ENCODE measurements at places on chromosomes 11 and 22.
A peak's percentile ranks its signal among the peaks of the same experiment; 100 is the strongest.

DNA sequence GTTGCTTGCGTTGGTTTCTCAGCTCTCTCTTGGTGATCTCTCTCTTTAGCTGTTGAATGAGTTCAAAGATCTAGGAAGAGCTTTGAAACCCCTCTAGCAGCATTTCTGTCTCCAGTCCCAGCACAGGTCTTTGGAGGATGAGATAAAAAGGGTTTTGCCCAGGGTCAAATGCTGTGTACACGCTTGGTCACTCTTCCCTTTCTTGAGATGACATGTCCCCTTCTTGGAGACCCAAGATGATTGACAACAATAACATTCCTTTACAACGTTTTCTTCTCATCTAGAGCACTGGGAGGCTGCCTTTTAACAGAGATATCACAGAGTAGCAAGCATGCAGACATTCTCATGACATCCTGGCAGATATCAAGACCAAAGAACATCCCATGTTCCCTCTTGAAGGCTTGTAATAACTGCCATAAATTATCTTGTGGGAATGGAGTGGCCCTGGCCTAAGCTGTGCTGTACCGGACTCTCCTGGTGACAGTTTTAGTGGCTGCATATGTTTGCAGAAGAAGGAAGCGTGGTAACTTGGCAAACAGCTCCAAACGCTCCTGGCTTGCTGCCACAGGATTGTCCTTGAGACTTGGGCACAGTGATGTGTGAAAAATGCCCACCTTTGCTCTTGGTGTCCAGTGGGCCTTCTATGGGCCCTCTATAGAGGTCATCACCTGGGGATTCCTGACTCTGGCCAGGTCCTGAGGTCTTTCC is 107.8 kb downstream of the PTPRJ start:
- no peak for DNase-seq

DNA sequence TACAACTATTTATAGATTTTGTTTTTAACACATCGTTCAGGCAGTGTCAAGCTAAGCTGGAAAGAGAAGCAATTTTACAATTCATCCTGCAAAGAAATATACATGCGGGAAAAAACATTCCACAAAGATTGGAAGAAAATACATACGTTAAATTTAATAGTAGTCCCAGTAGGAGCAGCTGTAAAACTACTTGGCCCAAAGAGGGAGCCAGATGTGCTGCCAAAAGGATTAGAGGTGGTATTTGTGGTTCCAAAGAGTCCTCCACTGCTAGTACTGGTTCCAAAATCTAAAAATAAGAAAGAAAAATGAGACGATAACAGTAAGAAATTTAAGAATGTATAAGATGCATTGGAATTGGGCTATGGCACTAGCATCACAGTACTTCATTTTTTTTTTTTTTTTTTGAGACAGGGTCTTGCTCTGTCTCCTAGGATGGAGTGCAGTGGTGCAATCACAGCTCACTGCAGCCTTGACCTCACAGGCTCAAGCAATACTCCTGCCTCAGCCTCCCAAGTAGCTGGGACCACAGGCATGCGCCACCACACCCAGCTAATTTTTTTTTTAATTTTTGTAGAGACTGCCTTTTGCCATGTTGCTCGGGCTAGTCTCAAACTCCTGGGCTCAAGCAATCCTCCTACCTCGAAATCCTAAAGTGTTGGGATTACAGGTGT is 21.5 kb downstream of the NUP98 start:
- DNase-seq: no peak

- no peak for DNase-seq
Observed at GRCh38 chr11:80155412-80156017, 714.7 kb upstream of the TENM4 start.

DNA sequence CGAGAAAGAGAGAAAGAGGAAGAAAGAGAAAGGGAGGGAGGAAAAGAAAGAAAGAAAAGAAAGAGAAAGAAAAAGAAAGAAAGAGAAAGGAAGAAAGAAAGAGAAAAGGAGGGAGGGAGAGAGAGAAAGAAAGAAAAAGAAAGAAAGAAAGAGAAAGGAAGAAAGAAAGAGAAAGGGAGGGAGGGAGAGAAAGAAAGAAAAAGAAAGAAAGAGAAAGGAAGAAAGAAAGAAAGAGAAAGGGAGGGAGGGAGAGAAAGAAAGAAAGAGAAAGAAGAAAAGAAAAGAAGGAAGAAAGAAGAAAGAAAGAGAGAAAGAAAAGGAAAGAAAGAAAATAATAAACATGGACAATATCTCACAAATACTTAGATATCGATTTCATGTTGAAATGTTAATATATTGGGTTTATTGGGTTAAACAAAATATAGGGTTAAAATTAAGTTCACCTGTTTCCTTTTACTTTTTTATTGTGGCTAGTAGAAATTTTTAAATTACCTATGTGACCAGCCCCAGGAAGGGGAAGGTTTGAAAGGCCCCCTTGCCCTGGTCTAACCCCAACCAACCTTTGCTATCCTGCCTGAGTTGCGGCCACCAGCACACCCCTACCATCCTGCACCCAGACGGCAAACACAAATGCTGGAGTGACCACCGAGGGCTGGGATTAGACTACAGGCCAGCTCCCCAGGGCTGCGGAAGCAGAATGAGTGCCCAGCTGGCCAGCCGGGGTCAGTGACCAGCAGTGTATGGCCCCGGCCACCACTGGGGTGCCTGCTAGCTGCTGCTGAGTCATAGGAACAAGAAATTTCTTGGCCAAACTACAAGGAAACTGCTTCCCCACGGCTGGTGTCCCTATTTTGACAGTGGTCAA is 81.0 kb upstream of the FGF3 start:
- no peak for DNase-seq

- peak; percentile 12 for DNase-seq
Observed at GRCh38 chr22:26756675-26757293, 99.4 kb downstream of the MIAT start.

DNA sequence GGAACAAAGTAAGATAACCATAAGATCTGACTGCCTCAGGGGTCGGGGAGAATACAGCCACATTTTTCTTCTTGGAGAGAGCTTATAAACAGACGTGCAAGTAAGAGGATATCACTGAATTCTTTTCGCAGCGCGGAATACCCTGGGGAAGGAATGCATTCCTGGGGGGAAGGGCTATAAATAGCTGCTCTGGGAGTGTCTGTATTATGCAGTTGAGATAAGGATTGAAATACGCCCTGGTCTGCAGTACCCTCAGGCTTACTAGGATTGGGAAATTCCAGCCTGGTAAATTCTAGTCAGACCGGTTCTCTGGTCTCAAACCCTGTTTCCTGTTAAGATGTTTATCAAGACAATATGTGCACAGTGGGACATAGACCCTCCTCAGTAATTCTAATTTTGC is 1491.7 kb upstream of the RAG2 start:
- DNase-seq: no peak

GRCh38 chr11:23079382-23079813 is 219.1 kb upstream of the CCDC179 start:
- DNase-seq: no peak

DNA sequence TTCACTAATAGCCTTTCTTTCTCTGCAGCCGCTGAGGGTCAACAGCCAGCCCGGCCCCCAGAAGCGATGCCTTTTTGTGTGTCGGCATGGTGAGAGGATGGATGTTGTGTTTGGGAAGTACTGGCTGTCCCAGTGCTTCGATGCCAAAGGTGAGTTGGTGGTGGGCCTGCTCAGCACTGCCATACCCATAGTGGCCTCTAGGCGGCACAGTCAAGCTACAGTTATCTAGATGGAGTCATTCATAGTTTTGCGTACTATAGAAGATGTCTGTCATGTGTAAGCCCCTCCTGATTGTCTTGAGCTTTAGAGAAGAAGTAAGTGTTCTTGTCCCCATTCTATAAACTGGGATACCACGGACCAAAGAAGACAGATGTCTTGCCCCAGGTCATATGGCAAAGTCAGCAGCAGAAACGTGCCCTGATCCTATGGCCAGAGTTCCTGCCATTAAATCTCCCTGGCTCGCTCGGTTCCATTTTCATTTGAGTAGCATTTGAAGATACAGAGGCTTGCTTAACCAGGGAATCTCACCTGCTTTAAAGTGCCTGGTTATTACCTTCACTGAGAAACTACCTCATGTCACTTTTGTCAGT is 42.1 kb upstream of the CRTAM start:
- peak; percentile 3 for DNase-seq

- DNase-seq: peak; percentile 67
Observed at GRCh38 chr11:46392421-46393230, 1.1 kb upstream of the CHRM4 start.

DNA sequence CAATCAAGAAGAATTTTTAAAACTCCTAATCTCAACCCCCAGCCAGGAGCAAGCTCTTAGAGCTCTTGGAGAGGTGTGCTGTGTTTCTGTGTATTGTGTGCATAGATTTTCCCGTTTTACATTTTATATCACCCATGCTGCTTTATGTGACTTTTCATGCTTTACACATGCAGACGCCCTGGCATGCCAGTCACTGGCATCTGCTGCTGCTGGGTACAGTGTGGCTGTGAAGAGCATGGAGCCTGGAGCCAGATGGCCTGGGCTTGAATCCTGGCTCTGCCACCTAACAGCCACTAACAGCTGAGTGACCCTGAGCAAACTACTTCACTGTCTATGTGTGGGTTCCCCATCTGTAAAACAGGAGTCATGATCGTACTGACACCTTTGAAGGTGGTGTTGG is 23.1 kb downstream of the POLR3H start:
- no peak for DNase-seq

- DNase-seq: no peak
Observed at GRCh38 chr22:46801331-46801811, 38.9 kb downstream of the TBC1D22A start.

DNA sequence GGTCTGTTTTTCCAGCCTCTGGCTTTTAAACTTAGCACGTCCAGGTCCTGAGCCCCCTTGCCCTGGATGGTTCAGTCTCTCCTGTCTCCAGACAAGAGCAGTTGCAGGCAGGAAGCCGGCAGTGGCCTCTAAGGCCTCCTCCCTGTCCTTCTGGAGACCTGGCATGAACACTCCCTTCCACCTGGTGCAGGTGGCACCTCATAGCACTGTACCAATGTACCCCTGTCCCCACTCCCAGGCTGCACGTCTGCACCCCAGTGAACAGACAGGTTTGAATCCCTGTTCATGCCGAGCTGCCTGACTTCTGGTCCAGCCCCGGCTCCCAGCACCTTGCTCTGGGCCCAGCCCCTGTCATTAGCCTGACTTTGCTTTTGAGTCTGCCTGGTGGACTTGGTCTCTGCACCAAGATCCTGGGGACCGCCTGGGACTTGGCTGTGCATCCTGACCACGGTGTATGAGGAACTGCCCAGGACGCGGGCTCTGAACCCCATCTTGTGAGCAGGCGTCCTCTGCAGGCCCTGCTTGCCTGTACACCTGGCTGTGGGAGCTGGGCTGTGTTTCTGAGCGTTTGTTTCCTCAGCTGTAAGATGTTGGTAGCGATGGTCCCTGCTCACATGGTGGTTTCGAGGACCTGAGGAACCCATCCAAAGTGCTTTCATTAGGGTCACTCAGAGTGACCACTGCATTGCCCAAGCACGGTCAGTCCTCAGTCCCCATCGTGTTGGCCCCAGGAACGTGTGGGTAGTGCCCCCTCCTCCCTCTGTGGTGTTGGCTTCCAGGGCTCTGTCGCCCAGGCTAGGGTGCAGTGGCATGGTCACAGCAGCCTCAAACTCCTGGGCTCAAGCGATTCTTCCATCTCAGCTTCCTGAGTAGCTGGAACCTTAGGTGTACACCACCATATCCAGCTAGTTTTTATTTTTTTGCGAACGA is 75.0 kb upstream of the SHANK2 start:
- DNase-seq: no peak

- DNase-seq: no peak
Observed at GRCh38 chr22:19731361-19732135, 8.2 kb downstream of the GP1BB start.

- DNase-seq: no peak
Observed at GRCh38 chr22:40196628-40197360, 19.1 kb downstream of the TNRC6B start.

GRCh38 chr11:65427691-65428577 is 5.3 kb downstream of the NEAT1 start:
- no peak for DNase-seq

DNA sequence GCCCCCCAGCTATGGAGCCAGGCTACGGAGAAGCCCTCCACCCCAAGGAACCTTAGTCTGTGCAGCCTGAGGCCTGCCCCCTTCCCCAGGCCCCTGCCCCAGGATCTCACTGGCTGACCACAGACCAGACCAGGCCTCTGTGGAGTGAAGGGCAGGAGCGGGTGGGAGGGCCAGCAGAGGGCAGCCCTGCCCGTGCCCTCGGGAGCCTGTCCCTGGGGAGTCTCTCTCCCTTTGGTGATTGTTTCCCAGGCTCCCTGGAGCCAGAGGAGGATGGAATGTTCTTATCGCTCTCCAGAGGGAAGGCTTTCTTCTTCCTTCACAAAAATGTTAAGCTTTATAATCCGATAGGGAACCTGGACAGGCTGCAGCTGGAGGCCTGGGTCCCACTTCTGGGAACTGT is 455.3 kb downstream of the SOX6 start:
- no peak for DNase-seq

- no peak for DNase-seq
Observed at GRCh38 chr22:43600265-43600664, 188.5 kb downstream of the MPPED1 start.

- no peak for DNase-seq
Observed at GRCh38 chr11:65934014-65934413, 11.3 kb upstream of the TSGA10IP start.

DNA sequence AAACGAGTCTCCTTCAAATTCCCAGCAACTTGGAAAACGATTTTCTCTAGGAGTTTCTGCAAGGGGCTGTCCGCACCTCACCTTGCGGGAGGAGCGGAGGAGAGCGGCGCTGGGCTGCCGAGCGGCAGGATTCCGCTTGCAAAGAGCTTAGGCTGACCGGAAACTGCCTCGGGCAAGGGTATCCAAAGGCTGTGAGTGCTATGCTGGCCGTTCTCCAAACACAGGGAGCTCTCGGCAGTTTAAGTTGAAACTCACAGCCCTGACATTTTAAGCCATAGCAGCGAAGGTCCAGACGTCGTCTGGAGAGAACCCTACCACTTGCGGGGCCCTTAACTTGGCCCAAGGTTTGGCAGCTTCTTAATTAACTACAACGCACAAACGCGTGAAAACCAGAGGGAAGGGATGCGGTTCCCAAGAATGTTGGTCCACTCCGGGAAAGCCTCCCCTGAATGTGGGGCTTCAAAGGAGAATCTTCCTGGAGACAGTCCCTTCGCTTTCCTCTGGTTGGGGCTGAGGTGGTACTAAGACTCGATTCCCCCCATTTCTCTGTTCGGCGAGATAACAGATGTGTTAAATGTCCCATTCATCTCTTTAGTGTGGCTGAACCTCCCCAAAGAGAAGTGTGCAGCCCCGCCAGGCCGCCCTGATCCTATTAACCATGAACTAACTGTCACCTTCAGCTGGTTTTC is 1.1 kb upstream of the DBX1 start:
- no peak for DNase-seq

DNA sequence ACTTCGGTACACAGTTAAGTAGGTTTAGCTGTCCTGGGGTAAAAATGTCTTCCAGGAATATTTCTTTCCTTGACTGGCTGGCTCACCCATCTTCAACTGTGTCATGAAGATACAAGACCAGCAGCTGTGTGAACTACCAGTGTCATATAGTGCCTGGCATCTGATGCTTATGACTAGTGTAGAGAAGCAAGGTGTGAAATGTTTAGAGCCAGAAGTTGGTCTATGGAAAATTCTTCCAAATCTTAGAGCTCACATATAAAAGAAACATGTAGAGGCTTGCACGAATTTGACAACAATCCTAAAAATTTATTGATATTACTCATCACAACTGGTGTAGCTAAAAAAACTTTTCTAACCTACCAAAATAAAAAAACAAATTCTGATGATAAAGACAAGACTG is 54.4 kb downstream of the ARL14EP start:
- DNase-seq: no peak
